ENCODE measurements at places on chromosomes 6 and 20. TPM values are rescaled to one million over a fixed set of nuclear protein-coding genes. Genes with fewer than 3 reads are reported as not detected.

Gene PTCRA
- not detected for total RNA-seq

Gene HSPA12B
- total RNA-seq: 6.4 TPM

DNA sequence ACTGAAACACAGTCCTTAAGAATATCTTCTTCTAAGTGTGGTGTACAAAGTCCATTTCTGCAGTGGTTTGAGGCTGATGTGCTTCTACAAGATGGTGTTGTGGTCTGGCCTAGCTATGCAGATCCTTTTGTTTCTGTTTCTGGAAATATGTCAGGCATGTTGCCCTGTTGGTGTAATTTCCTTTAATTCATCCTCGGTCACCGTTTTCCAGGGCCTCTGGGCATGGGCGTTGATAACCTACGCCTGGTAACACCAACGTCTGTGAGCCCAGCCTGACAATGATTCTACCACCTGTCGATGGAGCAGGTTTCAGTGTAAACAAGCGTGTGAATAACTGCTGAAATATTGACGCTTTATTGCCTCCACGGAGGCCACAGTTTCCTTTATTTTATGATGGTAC lies 33.3 kb upstream of the AFDN start:
- peaks cover 25% of the 10 kb centered on the region for H3K27me3 ChIP-seq
- no peak overlapping the region for H3K4me3 ChIP-seq
- H3K36me3 ChIP-seq: no peaks in the 10 kb centered on the region
- DNase-seq: no peak
- H3K4me1 ChIP-seq: peaks cover 14% of the 10 kb centered on the region

DNA sequence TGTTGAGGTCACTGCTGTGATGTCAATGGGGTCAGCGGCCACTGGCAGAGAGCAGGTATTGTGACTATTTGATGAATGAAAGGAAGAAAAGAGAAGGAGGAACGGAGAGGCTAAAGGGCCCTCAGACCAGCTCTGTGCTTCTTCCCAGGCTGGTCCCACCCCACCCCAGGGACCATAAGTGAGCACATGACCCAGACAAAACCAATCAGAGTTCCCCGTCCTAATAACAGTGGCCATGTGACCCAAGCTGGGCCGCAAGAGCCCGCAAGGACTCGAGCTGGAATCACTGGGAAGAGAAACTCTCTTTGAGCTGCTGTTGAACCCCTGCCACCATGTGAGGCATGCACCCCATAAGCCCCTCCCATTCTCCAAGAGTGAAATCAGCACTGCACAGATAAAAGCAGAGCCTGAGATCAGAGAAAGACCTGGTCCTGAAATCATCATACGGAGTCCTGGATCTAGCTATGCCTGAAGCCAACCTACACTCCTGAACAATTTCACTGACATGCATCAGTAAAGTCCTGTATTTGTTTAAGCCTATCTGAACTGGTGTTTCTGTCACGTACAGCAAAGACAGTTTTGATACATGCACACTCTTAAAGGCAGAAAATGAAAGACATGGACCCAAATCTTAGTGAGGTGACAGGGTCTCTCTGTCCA lies 90.2 kb downstream of the PREX1 start:
- H3K4me1 ChIP-seq: no peaks in the 10 kb centered on the region
- no peak overlapping the region for H3K27ac ChIP-seq
- peaks cover 4% of the 10 kb centered on the region for H3K36me3 ChIP-seq
- H3K27me3 ChIP-seq: no peaks in the 10 kb centered on the region

DNA sequence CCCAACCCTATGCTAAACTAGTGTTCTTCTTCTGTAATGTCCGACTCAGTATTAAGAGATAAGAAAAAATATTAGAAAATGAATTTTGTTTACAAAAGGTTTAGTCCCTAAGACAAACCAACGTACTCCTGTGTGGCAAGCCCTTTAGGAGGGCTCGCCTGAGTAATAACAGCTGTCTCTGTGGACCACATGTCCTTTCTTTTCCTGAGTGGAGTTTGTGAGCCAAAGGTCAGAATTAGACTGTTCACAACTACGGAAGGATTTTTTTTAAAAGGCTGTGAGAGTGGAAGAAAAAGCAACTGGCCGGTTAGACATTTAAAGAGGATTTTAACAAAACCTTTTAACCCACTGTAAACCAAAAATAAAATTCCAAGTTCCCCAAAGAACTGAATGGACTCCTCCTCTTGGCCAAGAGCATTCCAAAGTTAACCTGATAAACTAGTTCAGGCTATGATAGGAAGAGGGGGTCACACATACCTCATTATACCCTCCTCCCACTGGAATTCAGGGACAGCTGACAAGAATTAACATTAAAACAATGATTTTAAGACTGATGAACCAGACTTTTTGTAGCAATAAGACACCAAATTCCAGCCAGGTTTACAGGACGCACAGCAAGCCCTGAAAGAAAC lies 43.5 kb downstream of the FAM184A start:
- H3K4me3 ChIP-seq: no peak overlapping the region
- no peak overlapping the region for H3K27ac ChIP-seq
- peaks cover 5% of the 10 kb centered on the region for H3K4me1 ChIP-seq
- DNase-seq: no peak

Data from suprapubic skin (tissue), 4 donors.